Retina (tissue), 1 donor: ENCODE measurements at places on chromosomes 4 and X.

- DNase-seq, result peak; percentile 20
Measured at GRCh38 chr4:11367371-11367770, 61.3 kb downstream of the HS3ST1 start.

DNA sequence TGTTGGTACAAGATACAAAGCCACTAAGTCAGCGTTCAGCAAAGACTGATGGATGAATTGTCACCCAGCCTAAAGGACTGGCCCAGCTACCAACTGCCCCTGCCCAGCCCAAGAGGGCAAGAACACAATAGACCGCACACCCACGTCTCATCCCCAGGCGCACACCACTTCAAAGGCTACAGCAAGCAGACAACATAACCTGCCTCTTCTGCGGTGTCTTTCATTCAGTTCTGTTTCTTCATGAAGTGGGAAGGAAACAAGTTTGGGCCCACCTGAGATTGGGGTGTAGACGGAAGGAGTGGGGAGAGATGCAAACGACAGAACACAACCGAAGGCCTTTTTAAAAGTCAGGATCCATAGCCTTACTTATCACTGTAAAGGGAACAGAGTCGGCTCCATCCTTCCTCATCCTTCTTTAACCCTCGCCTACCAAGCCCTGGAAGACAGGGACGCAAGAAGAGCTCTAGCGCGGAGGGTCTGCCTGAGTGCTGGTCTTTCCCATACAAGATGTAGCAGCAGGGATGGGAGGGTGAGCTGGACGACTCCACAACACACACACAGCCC lies 691 bp downstream of the SCARB2 start:
- DNase-seq, result peak; percentile 94

GRCh38 chr4:150682126-150682525 lies 100.2 kb downstream of the MAB21L2 start:
- DNase-seq, result no peak

- no peak for DNase-seq
Measured at GRCh38 chrX:25389266-25389665, 373.5 kb upstream of the ARX start.

DNA sequence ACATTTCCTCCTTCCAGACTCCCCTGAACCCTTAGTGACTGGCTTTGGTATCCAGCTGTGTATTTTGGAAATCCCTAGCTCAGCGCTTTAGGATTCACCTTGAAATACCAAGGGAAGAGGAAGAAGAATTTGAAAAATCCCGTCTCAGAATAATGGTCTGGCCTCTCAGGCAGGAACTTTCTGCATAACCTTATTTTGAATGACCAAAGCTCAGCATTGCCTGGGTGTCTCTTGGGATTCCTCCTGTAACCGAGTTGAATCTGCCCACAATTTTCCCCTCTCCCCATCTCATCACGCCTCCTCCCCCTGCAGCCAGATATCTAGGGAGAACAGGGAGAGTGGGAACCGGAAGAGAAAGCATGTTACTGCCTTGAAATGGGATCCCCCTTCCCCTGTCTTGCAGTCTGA lies 116.2 kb downstream of the SMIM20 start:
- no peak for DNase-seq

GRCh38 chrX:154408659-154409221 lies 314 bp downstream of the DNASE1L1 start:
- DNase-seq, result no peak

GRCh38 chr4:98098764-98099163 lies 44.5 kb downstream of the STPG2 start:
- no peak for DNase-seq

DNA sequence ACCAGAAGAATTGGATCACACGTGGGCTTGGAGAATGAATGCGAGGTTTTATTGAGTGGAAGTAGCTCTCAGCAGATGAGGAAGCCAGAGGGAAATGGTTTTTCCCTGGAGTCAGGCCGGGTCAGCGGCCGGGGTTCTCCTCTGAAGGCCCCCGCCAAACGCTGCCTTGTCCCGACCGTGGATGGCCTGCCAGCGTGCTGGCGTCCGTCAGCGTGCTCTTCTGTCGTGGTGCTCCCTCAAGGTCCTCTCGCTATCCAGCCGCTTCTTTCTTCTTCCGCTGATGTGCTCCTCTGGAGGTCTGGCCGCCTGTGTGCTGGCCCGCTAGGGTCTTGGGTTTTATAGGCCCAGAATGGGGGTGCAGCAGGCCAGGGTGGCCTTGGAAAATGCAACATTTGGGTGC lies 632.2 kb downstream of the TRAM1L1 start:
- DNase-seq, result no peak

DNA sequence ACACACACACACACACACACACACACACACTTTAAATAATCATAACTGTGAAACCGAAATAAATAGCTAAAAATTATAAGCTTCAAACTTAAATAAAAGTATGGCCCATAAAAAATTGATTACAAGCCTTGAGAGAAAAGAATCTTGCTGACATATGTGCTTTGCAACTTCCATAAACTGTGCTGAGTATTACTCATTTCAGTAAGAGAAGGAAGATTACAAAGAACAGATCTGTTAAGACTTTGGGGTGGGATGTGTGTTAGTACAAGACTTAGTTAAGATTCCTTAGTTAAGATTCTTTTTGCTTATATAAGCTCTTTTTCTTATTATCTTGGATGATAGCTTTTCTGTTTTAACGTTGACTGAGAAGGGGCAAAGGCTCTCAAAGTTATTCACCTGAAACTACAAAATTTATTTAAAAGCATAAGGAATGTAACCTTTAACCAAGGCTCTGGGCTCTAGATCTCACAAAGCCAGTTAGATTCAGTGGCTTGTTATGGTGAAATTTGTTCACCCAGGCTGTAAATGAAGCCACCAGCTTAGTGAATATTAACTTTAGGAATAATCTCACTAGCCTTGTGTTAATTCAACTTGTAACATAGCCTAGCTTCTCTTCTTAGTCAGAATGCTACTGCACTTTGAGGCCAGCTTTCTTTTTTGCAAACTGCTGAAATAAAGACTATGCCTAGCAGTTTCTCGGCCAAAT lies 58.2 kb downstream of the ARSJ start:
- DNase-seq, result no peak

GRCh38 chrX:64190136-64190740 lies 15.3 kb downstream of the AMER1 start:
- DNase-seq, result no peak

DNA sequence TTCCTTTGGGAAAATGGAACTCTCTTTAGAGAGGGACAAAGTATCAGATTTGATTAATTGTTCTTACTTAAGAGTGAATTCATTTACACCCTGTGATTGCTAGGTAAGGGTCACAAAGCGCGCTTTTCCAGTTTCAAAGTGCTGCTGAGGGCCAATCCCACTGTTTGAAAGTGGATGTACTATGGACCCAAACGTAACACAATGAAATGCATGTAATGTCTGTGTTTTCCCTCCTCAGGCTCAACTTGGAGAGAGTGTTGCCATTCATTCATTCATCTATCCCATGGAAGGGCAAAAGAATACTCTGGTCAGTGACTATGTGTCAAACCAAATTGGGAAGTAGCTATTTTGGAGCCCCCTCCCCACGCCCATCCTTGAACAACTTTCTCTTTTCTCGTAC lies 16.1 kb downstream of the IGSF1 start:
- DNase-seq, result no peak

- DNase-seq, result no peak
Measured at GRCh38 chrX:111284631-111285293, 14.5 kb upstream of the CAPN6 start.

- peak; percentile 85 for DNase-seq
Measured at GRCh38 chr4:78058591-78059523, 1.7 kb downstream of the FRAS1 start.

DNA sequence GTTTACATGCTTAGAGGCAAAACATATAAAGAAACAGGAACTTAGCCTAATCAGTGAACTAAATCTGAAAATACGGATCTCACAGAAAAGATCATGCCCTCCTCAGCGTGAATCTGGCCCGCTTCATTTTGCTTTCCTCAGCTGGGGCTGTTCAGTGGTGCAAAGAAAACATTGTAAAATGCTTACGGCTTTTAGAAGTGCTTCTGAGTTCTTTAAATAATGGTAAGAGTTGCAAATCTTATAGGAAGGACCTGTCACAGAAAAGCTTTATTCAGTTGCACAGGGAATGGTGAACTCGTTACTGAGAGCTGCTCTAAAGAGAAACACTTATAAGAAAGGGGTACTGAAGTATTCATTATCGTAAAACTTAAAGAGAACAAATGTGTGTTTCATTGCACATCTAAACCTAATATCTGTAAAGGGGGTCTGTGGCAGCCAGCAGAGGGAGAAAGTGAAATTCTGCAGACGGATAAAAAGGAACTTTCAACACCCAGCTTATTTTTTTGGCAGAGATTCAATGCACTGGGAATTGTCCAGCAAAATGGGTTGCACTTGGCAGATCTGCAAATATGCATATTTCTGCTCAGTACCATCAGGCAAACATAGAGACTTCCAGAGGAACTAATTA lies 139.2 kb upstream of the ANK2 start:
- DNase-seq, result peak; percentile 23

DNA sequence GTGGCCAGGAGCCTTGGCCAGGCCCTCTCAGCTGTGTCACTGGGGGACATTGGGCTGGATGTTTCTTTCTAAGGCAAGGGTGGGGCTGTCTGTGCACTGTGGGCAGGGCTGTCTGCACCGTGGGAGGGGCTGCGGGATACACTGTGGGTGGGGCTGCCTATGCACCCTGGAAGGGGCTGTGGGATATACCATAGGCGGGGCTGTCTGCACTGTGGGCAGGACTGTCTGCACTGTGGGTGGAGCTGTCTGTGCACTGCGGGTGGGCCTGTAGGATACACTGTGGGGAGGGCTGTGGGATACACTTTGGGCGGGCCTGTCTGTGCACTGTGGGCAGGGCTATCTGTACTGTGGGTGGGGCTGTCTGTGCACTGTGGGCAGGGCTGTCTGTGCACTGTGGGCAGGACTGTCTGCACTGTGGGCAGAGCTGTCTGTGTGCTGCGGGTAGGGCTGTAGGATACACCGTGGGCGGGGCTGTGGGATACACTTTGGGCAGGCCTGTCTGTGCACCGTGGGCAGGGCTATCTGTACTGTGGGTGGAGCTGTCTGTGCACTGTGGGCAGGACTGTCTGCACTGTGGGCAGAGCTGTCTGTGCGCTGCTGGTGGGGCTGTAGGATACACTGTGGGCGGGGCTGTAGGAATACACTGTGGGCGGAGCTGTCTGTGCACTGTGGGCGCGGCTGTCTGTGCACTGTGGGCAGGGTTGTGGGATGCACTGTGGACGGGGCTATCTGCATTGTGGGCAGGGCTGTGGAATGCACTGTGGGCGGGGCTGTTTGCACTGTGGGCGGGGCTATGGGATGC lies 31.1 kb downstream of the ACOX3 start:
- DNase-seq, result no peak

DNA sequence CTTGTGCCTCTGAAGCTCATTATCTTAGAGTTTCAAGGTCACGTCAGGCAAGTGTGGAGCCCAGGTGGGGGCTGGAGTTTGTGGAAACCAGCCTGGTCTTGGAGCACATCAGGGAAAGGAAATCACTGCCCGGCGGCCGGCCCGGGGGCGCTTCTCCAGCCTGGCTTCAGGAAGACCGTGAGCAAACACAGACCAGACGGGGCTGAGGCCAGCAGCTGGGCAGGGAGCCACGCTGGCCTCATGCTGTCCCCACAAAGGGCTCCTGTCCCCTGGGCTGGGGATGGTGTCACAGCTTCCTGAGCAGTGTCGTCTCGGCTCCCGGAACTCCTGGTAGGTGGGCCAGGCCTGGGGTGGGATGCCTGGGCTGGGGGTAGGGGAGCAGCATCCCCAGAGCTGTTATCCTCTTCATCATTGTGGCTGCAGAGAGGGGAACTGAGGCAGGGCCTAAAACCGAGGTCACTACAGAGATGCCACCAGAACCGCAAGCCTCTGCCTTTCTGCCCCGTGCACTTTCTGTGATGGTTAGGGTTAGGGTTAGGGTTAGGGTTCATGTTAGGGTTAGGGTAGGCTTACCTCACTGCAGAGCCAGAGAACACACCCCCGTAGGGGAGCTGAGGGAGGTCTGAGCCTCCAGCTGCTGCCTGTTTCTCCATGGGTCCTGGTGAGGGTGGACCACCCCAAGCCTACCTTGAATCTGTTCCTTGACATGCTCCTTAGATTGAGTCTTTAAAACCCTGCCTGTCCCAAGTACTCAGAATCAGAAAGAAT lies 77.5 kb downstream of the HTRA3 start:
- DNase-seq, result no peak

DNA sequence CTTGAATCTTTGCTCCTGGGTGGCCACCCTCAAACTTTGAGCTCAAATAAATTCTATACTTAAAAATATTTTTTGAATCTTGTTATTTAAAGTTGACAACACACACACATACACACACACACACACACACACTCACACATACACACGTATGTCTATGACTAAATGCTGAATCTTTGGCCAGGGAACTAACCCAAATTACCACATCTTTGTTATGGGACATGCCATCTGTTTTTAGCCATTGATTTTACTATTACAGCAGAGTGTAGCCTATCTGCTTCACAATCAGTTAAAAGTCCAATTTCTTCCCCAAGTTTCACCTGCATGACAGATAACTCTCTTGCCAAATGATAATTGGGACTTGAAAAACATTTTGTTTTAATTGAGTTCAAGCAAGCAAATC lies 45.0 kb upstream of the USP46 start:
- DNase-seq, result no peak
